Effector memory CD4-positive, alpha-beta T cell (primary cell): ENCODE measurements at places on chromosomes 3 and 15.

DNA sequence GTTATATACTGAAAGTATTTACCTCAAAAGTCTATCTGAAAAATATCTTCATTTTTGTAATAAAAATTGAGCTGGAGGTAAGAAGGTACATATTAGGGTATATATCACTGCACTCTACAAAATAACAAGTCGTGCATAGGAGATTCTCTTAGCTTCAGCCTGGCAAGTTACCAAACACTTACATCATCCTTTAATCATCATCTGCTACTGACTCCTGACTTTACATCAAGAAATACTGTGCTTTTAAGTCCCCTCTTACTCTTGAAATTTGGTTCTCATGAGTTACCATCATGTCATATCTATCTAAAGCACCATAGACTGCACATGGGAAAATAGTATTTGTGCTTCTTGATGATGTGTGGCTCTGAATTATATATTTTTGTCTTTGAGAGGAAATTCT is 50.8 kb downstream of the LYSMD4 start:
- peak overlapping the region; percentile 12 for H3K27ac ChIP-seq
- no peak overlapping the region for H3K4me3 ChIP-seq
- H3K36me3 ChIP-seq: no peaks in the 10 kb centered on the region
- no peaks in the 10 kb centered on the region for H3K27me3 ChIP-seq
- no peak for DNase-seq

- no peak for DNase-seq
- H3K4me3 ChIP-seq: no peak overlapping the region
- no peaks in the 10 kb centered on the region for H3K36me3 ChIP-seq
- no peaks in the 10 kb centered on the region for H3K4me1 ChIP-seq
- no peaks in the 10 kb centered on the region for H3K27me3 ChIP-seq
Measured at GRCh38 chr3:41102053-41102556, 97.2 kb upstream of the CTNNB1 start.

GRCh38 chr15:40471105-40471807 is 472 bp downstream of the CHST14 start:
- no peaks in the 10 kb centered on the region for H3K27me3 ChIP-seq
- H3K4me3 ChIP-seq: peak overlapping the region; percentile 78
- peaks cover 3% of the 10 kb centered on the region for H3K36me3 ChIP-seq
- H3K4me1 ChIP-seq: peaks cover 10% of the 10 kb centered on the region

DNA sequence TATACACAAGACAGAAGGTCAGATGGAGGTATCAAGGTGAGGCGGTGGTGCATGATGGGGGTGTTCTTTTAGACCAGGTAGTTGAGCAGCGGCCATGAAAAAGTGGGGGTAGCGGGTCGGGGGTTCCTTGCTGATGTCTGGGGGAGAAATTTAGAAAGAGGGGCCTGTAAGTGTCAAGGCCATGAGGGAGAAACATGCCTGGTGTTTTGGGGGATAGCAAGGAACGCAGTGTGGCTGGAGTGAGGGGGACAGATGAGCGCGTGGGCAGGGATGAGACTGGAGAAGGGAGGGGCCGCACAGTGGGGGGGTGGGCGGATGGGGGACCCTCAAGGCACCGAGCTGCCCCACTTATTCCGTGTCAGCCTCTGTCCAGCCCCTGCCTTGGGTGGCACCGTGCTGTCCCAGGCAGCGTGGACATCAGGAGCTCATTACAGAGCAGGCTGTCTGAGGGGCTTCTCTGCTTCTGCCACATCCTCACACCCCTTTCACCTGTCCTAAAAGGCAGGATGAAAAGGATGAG is 143.3 kb downstream of the SMAD6 start:
- no peaks in the 10 kb centered on the region for H3K36me3 ChIP-seq
- no peak overlapping the region for H3K27ac ChIP-seq
- peaks cover 15% of the 10 kb centered on the region for H3K27me3 ChIP-seq
- DNase-seq: no peak
- H3K4me1 ChIP-seq: no peaks in the 10 kb centered on the region

DNA sequence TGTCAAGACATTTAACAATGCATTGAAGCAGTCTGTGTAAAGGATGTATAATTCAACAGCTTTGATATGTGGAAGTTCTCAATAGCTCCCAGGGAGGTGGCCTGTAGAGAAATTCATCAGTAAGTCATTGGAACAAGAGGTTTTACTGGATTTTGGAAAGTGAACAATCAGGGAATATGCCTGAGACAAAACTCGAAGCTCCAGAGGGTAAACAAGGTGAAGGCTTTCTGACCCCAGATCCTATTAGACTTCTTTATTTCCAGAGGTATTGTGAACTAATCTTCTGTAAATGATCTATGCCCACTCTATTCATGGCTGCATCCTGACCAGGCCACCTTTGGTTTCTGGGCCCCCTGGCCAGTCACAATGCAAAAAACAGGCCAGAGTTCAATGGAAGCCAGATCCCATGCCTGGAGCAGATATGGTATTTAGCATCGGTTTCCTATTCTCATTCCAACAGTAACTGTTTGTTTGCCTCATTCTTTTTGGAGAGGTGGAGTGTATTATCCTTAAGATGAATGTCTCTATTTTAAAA is 177.3 kb downstream of the SATB1 start:
- no peaks in the 10 kb centered on the region for H3K4me1 ChIP-seq
- no peak overlapping the region for H3K27ac ChIP-seq

- no peaks in the 10 kb centered on the region for H3K27me3 ChIP-seq
- no peaks in the 10 kb centered on the region for H3K36me3 ChIP-seq
- DNase-seq: no peak
- no peaks in the 10 kb centered on the region for H3K4me1 ChIP-seq
- no peak overlapping the region for H3K27ac ChIP-seq
Measured at GRCh38 chr3:193014902-193015301, 97.2 kb upstream of the MB21D2 start.

DNA sequence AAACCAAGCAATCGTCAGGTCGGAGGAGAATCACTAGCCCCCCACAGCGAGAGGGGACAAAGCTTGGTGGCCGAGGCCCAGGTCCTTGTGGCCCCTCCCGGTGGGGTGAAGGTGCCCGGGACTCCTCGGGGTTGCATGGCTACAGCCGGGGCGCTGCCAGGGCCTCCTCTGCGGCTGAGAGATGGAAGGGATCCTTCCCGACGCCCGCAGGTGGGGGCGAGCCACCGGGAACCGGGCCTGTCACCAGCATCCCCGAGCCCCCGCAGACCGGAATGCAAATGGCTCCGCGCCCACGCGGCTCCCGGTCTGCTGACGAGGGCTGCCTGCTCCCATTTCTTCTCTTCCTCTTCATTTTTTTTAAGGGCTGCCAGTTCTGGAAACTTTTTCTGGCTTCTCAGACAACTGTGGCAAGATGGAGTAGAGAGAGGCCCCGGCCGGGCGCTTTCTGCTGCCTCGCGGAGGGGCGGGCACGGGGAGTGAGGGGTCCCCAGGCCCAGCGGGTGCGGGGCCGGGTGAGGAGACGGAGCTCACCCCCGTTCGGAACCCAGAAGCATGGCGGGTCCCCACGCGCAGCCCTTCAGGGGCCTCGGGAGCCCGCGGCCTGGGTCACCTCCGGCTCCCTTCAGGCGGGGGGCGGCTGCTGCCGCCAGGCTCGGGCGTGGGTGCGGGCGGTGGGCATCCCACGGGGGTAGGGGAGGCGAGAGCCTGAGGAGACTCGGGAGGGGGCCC is 27.5 kb downstream of the MELTF start:
- H3K27me3 ChIP-seq: no peaks in the 10 kb centered on the region
- H3K4me1 ChIP-seq: peaks cover 9% of the 10 kb centered on the region
- H3K4me3 ChIP-seq: peak overlapping the region; percentile 42
- no peaks in the 10 kb centered on the region for H3K36me3 ChIP-seq

DNA sequence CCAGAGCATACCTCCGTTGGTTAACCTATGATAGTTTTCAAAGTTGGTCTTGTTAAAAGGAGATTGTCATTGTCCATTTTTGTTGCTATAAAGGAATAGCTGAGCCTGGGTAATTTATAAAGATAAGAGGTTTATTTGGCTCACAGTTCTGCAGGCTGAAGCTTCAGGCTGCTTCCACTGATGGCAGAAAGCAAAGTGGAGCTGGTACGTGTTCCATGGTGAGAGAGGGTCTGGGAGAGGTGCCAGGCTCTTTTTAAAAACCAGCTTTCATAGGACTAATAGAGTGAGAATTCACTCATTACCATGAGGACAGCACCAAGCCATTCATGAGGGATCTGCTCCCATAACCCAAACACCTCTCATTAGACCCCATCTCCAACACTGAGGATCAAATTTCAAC is 107.3 kb downstream of the SLMAP start:
- no peaks in the 10 kb centered on the region for H3K4me1 ChIP-seq
- H3K27me3 ChIP-seq: no peaks in the 10 kb centered on the region

GRCh38 chr15:51267051-51267702 is 71.2 kb downstream of the CYP19A1 start:
- DNase-seq: no peak
- H3K4me3 ChIP-seq: no peak overlapping the region
- no peak overlapping the region for H3K27ac ChIP-seq
- H3K36me3 ChIP-seq: no peaks in the 10 kb centered on the region
- H3K4me1 ChIP-seq: no peaks in the 10 kb centered on the region

DNA sequence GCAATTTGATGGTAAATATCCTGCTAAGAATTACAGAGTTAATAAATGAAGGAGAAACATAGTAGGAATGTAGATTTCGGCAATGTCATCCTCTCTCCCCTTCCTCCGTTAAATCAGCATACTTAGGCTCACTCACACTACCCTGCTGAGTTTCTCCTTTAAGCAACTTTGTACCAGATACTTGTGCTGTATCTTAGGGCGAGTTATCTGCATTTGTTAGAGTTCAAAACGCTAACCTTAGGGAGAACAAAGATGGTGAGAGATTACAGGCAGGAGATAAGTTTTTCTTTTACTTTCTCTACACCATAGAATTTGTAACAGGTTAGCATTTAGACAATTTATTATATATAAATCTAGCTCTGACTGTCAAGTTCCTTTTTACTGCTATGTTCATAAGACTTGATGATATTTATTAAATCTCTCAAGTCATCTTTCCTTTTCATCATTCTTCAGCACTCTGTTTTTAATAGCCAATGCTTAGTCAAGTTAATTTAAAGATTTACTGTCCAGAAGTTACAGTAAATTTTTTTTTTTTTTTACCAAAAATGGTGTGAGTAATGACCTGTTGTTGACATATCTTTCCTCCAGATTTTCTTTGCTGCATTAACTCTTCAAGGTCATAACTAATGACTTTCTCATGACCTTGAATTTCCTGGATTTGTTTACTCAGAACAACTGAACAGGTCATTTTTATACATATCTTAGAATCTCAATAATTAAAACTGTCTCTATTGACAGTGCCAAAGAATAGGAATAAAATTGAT is 22.2 kb downstream of the SUCNR1 start:
- no peak overlapping the region for H3K27ac ChIP-seq
- no peak overlapping the region for H3K4me3 ChIP-seq
- H3K4me1 ChIP-seq: no peaks in the 10 kb centered on the region

- H3K27me3 ChIP-seq: no peaks in the 10 kb centered on the region
- no peak overlapping the region for H3K4me3 ChIP-seq
- DNase-seq: no peak
- no peaks in the 10 kb centered on the region for H3K4me1 ChIP-seq
- no peak overlapping the region for H3K27ac ChIP-seq
Measured at GRCh38 chr3:172347895-172348679, 100.2 kb downstream of the GHSR start.

DNA sequence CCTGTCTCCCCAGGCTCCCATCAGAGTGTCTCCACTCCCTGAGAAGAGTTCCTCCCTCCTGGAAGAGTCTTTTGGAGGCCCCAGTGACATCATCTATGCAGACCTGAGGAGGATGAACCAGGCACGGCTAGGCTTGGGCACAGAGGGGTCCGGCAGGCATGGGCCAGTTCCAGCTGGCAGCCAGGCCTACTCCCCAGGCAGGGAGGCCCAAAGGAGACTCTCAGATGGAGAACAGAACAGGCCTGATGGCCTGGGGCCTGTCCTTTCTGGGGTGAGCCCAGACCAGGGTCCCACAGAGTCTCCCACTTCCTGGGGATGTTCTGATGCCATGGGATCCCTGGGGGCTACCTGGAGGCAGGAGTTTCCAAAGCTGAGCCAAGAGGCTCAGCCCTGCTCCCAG is 8.5 kb downstream of the SH2D7 start:
- no peak overlapping the region for H3K4me3 ChIP-seq
- no peaks in the 10 kb centered on the region for H3K27me3 ChIP-seq
- peaks cover 36% of the 10 kb centered on the region for H3K4me1 ChIP-seq
- H3K27ac ChIP-seq: no peak overlapping the region
- DNase-seq: no peak

GRCh38 chr3:117874904-117875874 is 1159.5 kb downstream of the IGSF11 start:
- H3K27ac ChIP-seq: no peak overlapping the region
- H3K27me3 ChIP-seq: no peaks in the 10 kb centered on the region
- no peaks in the 10 kb centered on the region for H3K36me3 ChIP-seq
- H3K4me3 ChIP-seq: no peak overlapping the region
- DNase-seq: no peak
- H3K4me1 ChIP-seq: no peaks in the 10 kb centered on the region

DNA sequence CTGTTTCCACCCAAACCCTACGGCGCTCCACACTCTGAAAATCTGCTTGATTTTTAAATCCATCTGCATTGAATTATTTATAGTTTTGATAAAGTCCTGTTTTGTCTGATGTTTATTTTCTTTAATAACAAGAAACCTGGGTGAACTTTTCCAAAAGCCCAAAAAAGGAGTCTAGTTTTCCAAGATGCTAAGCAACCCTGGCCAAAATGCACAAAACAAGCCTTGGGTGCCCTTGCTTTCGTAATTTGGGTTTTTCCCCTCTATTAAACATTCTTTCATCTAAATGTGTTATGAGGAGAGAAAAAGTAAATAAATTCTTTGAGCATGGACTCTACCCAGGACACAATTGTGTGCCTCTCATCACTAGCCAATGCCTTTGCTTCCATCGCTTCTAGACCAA is 468.9 kb downstream of the MCTP2 start:
- H3K4me3 ChIP-seq: no peak overlapping the region
- H3K36me3 ChIP-seq: no peaks in the 10 kb centered on the region
- H3K27ac ChIP-seq: no peak overlapping the region
- no peaks in the 10 kb centered on the region for H3K27me3 ChIP-seq

DNA sequence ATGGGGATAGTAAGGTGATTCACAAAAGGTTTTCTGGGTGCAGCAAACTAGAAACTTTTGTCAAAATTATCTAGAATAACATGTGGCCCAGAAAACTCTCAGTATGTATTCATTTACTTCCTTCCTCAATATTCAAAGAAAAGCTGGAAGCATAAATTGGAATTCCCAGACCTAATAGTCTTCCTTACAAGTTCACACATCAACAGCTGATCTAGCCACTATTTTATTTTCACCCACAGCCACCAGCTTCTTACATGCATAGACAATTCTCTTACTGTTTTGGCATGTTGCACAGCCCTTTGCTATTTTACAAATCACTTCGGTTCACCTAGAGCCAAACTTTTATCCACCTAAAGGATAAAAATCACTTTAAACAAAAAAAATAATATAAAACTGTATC is 647.8 kb upstream of the CCDC54 start:
- H3K36me3 ChIP-seq: no peaks in the 10 kb centered on the region
- no peak overlapping the region for H3K27ac ChIP-seq
- H3K4me3 ChIP-seq: no peak overlapping the region
- no peak for DNase-seq
- H3K27me3 ChIP-seq: no peaks in the 10 kb centered on the region

GRCh38 chr3:13563911-13564310 is 15.0 kb downstream of the FBLN2 start:
- H3K4me3 ChIP-seq: no peak overlapping the region
- H3K27me3 ChIP-seq: no peaks in the 10 kb centered on the region
- no peaks in the 10 kb centered on the region for H3K4me1 ChIP-seq
- DNase-seq: no peak
- H3K36me3 ChIP-seq: no peaks in the 10 kb centered on the region

- no peak for DNase-seq
- no peaks in the 10 kb centered on the region for H3K27me3 ChIP-seq
- H3K4me1 ChIP-seq: no peaks in the 10 kb centered on the region
- H3K27ac ChIP-seq: no peak overlapping the region
- no peaks in the 10 kb centered on the region for H3K36me3 ChIP-seq
- H3K4me3 ChIP-seq: no peak overlapping the region
Measured at GRCh38 chr3:192422997-192423342, 304.4 kb downstream of the FGF12 start.
